Fibroblast of lung (primary cell): ENCODE measurements at places on chromosomes 7 and 10. TPM values are rescaled to one million over a fixed set of nuclear protein-coding genes. Genes with fewer than 3 reads are reported as not detected.

- H3K36me3 ChIP-seq: no peaks in the 10 kb centered on the region
- no peak overlapping the region for H3K4me3 ChIP-seq
- H3K27me3 ChIP-seq: no peaks in the 10 kb centered on the region
- H3K4me1 ChIP-seq: no peaks in the 10 kb centered on the region
Measured at GRCh38 chr7:23234569-23235296, 11.8 kb upstream of the GPNMB start.

DNA sequence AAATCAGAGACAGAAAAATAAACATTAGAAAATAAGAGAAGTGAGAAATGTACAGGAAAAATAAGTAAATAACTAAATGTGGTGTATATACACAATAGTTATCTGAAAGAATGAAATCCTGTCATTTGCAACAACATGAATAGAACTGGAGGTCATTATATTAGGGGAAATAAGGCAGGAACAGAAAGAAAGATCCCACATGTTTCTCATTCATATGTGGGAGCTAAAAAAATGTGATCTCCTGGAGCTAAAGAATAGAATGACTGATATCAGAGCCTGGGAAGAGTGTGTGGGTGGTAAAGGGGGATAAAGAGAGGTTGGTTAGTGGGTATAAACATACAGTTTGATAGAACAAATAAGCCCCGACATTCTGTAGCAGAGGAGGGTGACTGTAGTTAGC is 27.3 kb downstream of the PLXDC2 start:
- H3K27me3 ChIP-seq: no peaks in the 10 kb centered on the region
- H3K36me3 ChIP-seq: no peaks in the 10 kb centered on the region
- DNase-seq: peak; percentile 77
- no peaks in the 10 kb centered on the region for H3K4me1 ChIP-seq
- no peak overlapping the region for H3K4me3 ChIP-seq
- no peak overlapping the region for H3K27ac ChIP-seq

- no peak overlapping the region for H3K27ac ChIP-seq
- peaks cover 2% of the 10 kb centered on the region for H3K4me1 ChIP-seq
- no peaks in the 10 kb centered on the region for H3K36me3 ChIP-seq
Measured at GRCh38 chr7:100509231-100509630, 25.5 kb downstream of the NYAP1 start.

- DNase-seq: no peak
- H3K4me3 ChIP-seq: no peak overlapping the region
- peaks cover 9% of the 10 kb centered on the region for H3K36me3 ChIP-seq
Measured at GRCh38 chr7:112470194-112470593, 10.6 kb upstream of the LSMEM1 start.

GRCh38 chr10:91887272-91888076 is 21.8 kb downstream of the FGFBP3 start:
- H3K36me3 ChIP-seq: no peaks in the 10 kb centered on the region
- DNase-seq: peak; percentile 68
- H3K27ac ChIP-seq: no peak overlapping the region

GRCh38 chr7:112266595-112267270 is 60.2 kb downstream of the ZNF277 start:
- H3K27ac ChIP-seq: no peak overlapping the region
- peak; percentile 47 for DNase-seq
- no peak overlapping the region for H3K4me3 ChIP-seq
- H3K27me3 ChIP-seq: no peaks in the 10 kb centered on the region

DNA sequence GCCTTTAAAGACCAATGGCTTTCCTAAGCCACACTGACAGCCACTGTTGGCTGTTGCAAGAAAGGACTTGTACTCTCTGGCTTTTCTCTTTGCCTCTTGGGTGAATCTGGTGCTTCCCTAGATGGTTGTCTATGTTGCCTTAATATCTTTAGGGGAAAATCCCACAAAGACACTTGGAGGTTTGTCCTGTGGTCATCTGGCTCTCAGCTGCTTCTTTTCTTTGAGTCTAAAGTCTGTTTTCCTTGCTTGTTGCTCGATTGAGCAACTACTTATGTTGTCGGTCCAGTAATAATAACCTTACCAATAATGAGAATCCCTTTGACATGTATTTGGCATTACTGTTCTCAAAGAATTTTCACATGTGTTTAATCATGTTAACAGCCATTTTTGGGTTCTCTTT is 537.6 kb downstream of the LRMDA start:
- peaks cover 2% of the 10 kb centered on the region for H3K4me1 ChIP-seq
- H3K27ac ChIP-seq: no peak overlapping the region
- no peak for DNase-seq
- no peaks in the 10 kb centered on the region for H3K36me3 ChIP-seq

GRCh38 chr10:3579845-3580244 is 205.2 kb downstream of the KLF6 start:
- no peaks in the 10 kb centered on the region for H3K27me3 ChIP-seq
- no peak overlapping the region for H3K27ac ChIP-seq
- no peaks in the 10 kb centered on the region for H3K4me1 ChIP-seq
- H3K4me3 ChIP-seq: no peak overlapping the region
- no peak for DNase-seq

DNA sequence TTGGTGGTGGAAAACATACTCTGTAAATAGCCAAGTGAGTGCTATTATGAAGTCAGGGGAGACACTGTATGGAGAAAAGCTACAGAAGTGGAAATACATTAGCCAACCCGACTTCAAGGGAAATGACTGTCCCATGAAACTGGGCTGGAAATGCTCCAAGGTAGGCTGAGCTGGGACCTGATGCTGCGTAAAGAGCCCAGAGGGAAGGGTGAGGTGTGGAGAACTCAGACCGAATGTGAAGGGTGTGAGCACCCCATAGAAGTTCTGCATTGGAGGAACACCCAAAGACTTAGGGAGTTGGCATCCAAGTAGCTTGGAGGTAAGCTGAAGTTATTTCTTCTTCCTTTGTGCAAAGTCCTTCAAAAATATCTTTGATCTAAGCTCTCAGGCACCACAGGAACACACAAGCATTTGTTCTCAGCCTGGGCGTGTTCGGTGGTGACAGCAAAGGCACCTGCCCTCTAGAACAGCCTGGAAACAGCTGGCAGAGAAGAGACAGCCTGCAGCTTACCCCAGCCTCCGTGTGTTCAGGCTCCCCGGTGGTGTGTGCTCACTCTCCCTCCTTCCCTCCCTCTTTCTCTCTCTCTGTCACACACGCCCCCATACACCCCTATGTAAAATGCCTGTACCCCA is 19.1 kb upstream of the GJD4 start:
- no peaks in the 10 kb centered on the region for H3K36me3 ChIP-seq
- H3K4me3 ChIP-seq: no peak overlapping the region
- peaks cover 8% of the 10 kb centered on the region for H3K27me3 ChIP-seq
- no peak for DNase-seq
- no peaks in the 10 kb centered on the region for H3K4me1 ChIP-seq

DNA sequence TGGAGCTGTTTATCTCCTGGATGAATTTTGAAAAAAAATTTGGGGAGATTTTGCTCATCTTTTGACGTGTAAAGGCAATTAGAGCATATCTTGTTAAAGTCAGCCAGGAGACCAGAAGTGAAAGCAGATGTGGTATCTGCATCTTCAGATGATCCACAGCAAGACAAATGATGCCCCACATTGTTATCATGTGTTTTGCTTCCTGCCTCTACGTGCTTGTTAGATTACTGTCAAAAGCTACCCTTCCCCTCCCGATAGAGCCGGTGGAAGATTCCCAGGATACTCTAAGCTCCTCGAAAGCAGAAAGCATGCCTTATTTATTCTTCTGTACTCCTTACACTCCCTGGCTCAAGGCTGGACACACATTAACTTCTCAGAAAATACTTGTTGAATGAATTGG is 12.9 kb downstream of the COL17A1 start:
- DNase-seq: no peak
- no peaks in the 10 kb centered on the region for H3K4me1 ChIP-seq
- H3K36me3 ChIP-seq: no peaks in the 10 kb centered on the region

DNA sequence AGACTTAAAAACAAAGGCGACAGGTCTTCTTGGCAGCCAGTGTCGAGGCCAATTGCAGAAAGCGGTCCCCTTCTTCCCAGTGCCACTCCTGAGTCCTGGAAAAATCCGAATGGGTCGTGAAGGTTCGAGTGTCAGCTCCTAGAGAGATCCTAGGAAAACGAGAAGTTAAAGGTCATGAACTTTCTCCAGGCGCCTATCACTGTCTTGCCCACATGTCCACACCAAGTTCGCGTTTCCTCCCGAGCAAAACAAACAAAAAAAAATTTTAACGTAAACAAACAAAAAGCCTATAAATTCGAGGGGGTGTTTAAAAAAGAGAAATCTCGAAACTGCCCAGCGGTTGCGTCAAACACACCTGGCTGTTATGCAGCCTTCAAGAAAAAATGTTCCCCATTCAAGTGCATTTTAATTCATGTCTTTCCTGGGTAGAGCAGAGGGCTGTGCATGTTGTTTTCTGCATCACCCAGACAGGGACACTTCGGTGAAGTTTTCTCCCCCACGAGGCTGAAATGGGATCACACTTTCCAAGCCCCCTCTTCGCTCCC is 1.5 kb downstream of the ARHGAP21 start:
- peak overlapping the region; percentile 78 for H3K27ac ChIP-seq
- no peaks in the 10 kb centered on the region for H3K27me3 ChIP-seq
- peak; percentile 40 for DNase-seq

GRCh38 chr7:150988230-150989226 is 2.3 kb upstream of the NOS3 start:
- H3K4me1 ChIP-seq: no peaks in the 10 kb centered on the region
- no peak for DNase-seq
- no peaks in the 10 kb centered on the region for H3K36me3 ChIP-seq
- no peak overlapping the region for H3K4me3 ChIP-seq
- H3K27ac ChIP-seq: no peak overlapping the region

- no peaks in the 10 kb centered on the region for H3K27me3 ChIP-seq
- DNase-seq: peak; percentile 44
- H3K27ac ChIP-seq: no peak overlapping the region
- no peak overlapping the region for H3K4me3 ChIP-seq
Measured at GRCh38 chr7:53325061-53325460, 289.6 kb downstream of the POM121L12 start.

GRCh38 chr7:69192134-69192533 is 406.1 kb upstream of the AUTS2 start:
- DNase-seq: no peak
- no peaks in the 10 kb centered on the region for H3K4me1 ChIP-seq
- no peaks in the 10 kb centered on the region for H3K36me3 ChIP-seq
- no peak overlapping the region for H3K27ac ChIP-seq

DNA sequence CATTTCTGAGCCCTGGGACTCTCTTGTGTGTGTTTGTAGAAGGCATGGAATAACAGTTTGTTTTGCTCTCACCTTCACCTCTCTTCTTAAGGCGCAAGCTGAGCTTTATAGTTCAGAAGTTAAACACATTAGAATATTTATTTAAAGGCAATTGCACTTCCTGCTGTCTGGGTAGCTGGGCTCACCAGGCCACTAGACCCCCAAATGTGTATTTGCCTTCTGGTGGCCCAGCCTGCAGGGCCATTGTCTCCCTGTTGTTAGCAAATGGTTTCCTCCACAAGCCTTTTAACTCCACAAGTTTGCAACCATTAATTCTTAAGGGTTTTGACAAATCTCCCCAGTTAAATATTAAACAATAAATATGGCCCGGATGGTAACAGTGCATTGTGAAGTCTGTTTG is 31.1 kb upstream of the NEUROD6 start:
- H3K36me3 ChIP-seq: no peaks in the 10 kb centered on the region
- H3K27me3 ChIP-seq: no peaks in the 10 kb centered on the region
- H3K27ac ChIP-seq: no peak overlapping the region
- no peak overlapping the region for H3K4me3 ChIP-seq
- no peak for DNase-seq

GRCh38 chr10:99540657-99541531 is 8.2 kb downstream of the NKX2-3 start:
- H3K36me3 ChIP-seq: no peaks in the 10 kb centered on the region
- no peak overlapping the region for H3K4me3 ChIP-seq
- no peak overlapping the region for H3K27ac ChIP-seq
- H3K27me3 ChIP-seq: peaks cover 73% of the 10 kb centered on the region
- no peak for DNase-seq
- no peaks in the 10 kb centered on the region for H3K4me1 ChIP-seq

GRCh38 chr10:30432622-30433305 is 1.2 kb upstream of the MAP3K8 start:
- H3K36me3 ChIP-seq: no peaks in the 10 kb centered on the region
- peak overlapping the region; percentile 80 for H3K4me3 ChIP-seq
- H3K27me3 ChIP-seq: no peaks in the 10 kb centered on the region
- H3K4me1 ChIP-seq: peaks cover 6% of the 10 kb centered on the region
- peak overlapping the region; percentile 95 for H3K27ac ChIP-seq

- H3K27ac ChIP-seq: no peak overlapping the region
- H3K4me1 ChIP-seq: peaks cover 13% of the 10 kb centered on the region
- no peak for DNase-seq
- no peaks in the 10 kb centered on the region for H3K36me3 ChIP-seq
- no peak overlapping the region for H3K4me3 ChIP-seq
- no peaks in the 10 kb centered on the region for H3K27me3 ChIP-seq
Measured at GRCh38 chr10:12699258-12699700, 302.2 kb downstream of the CCDC3 start.

- no peak overlapping the region for H3K4me3 ChIP-seq
- peaks cover 5% of the 10 kb centered on the region for H3K4me1 ChIP-seq
- H3K27ac ChIP-seq: no peak overlapping the region
- no peaks in the 10 kb centered on the region for H3K36me3 ChIP-seq
Measured at GRCh38 chr7:142372727-142373126, 114.9 kb upstream of the PRSS58 start.

DNA sequence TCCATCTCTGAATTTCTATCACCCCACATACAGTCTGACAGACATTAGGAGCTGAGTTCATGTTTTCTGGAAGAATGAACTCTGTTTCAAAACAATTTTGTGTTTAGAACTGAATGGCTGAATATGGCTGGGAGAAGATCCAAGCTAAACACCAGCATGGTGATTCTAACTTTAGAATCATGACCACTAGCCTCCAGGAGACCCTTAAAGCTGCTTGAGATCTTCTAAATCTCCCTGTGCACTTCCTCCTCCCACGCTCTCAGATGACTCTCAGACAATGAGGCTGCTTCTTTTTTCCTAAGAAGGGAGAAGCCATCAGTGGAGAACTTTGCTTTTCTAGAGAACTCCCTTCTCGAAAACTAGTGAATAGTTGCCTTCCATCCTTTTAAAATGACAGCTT is 711.2 kb downstream of the GRID1 start:
- H3K36me3 ChIP-seq: no peaks in the 10 kb centered on the region
- peak; percentile 54 for DNase-seq
- H3K4me1 ChIP-seq: no peaks in the 10 kb centered on the region
- H3K27ac ChIP-seq: no peak overlapping the region
- no peak overlapping the region for H3K4me3 ChIP-seq

GRCh38 chr7:157560710-157561522 is 224.1 kb downstream of the DNAJB6 start:
- H3K27me3 ChIP-seq: no peaks in the 10 kb centered on the region
- DNase-seq: no peak
- no peaks in the 10 kb centered on the region for H3K4me1 ChIP-seq
- no peak overlapping the region for H3K4me3 ChIP-seq
- no peaks in the 10 kb centered on the region for H3K36me3 ChIP-seq
- no peak overlapping the region for H3K27ac ChIP-seq

The HNRNPA2B1 gene
- total RNA-seq: 65.0 and 82.1 TPM in 2 replicates

The SPDYE18 gene
- 0.50 and 0.51 TPM in 2 replicates for total RNA-seq

The C10orf53 gene
- total RNA-seq: not detected in 2 replicates

The ADCY1 gene
- 0.51 and 2.5 TPM in 2 replicates for total RNA-seq

The MSS51 gene
- 0.77 and 1.5 TPM in 2 replicates for total RNA-seq

The GBF1 gene
- total RNA-seq: 14.4 and 24.6 TPM in 2 replicates

The EVX1 gene
- total RNA-seq: not detected in 2 replicates

The OPN4 gene
- not detected in 2 replicates for total RNA-seq

The CPXM2 gene
- 9.8 and 48.1 TPM in 2 replicates for total RNA-seq

The DGKB gene
- 0.26 TPM in 1 of 2 replicates, not detected in the other for total RNA-seq

The MCU gene
- total RNA-seq: 20.0 and 40.5 TPM in 2 replicates

The SEMA3A gene
- total RNA-seq: 19.5 and 60.8 TPM in 2 replicates

The ARHGEF35 gene
- total RNA-seq: 0.51 and 5.4 TPM in 2 replicates
